Lower leg skin (tissue), 4 donors: ENCODE measurements at places on chromosomes 12 and 14. TPM values are rescaled to one million over a fixed set of nuclear protein-coding genes. Genes with fewer than 3 reads are reported as not detected.

GRCh38 chr14:33934043-33934750 is 16.7 kb downstream of the EGLN3 start:
- no peak for DNase-seq

HOXC9 gene
- total RNA-seq, result 11.5 TPM

GRCh38 chr12:131755305-131756113 is 44.6 kb downstream of the SFSWAP start:
- no peak for DNase-seq

GRCh38 chr12:16329594-16329993 is 17.9 kb upstream of the MGST1 start:
- no peak for DNase-seq
